ENCODE measurements at places on chromosomes 5 and 9.
A peak's percentile ranks its signal among the peaks of the same experiment; 100 is the strongest.

DNA sequence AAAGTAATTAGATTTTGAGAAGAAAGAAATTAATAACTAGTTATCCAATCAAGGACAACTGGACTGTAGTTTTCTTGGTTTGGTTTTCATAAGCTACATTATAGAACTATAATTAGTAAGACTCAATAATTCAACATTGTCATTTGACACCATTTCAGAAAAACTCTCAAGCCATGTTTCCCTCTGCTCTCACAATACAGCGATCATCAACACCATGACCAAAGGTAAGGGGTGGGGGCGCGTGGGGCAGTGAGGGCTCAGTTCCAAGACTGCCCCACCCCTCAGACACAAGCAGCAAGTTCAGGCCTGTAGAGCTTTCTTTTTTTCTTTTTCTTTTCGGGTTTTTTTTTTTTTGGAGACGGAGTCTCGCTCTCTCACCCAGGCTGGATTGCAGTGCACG, 6.4 kb downstream of the CMBL start:
- no peak for DNase-seq

DNA sequence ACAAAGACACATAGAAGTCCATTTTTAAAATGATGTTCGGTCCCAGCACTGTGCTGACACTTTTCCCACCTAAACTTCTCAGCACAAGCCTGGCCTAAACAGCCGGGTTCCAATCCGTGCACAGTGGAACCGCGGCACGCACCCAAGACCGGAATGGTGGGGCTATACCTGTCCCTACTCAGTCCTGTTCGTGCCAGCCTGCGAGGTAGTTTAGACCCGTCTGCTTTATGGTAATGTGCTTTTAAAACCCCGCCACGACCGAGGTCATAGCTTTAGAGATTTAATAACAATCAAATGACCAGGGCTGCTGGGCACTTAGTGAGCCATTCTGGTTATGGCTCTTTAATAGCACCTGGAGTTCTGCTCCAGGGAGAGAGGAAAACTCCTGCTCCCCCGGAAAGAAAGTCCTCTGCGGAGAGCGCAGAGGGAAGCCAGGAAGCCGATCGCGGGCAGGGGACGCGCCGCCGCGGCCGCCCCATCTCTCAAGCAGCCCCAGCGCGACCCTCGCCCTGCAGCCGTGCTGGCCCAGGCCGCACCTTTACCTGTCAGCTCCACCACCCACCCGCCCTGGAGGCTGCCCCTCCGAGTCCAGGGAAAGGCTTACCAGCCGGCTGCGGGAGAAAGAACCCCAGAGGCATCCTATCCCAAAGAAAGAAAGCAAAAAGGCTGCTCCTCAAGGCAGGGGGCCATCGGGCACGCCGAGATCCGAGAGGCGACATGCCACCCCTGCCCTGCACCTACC, 511 bp downstream of the ARL15 start:
- peak; percentile 8 for DNase-seq

- no peak for DNase-seq
Measured at GRCh38 chr9:22446589-22446949, at the start of gene DMRTA1. TSS of gene DMRTA1 (plus strand) at chr9:22446824. CDS start at chr9:22447066, 242 bp downstream.

DNA sequence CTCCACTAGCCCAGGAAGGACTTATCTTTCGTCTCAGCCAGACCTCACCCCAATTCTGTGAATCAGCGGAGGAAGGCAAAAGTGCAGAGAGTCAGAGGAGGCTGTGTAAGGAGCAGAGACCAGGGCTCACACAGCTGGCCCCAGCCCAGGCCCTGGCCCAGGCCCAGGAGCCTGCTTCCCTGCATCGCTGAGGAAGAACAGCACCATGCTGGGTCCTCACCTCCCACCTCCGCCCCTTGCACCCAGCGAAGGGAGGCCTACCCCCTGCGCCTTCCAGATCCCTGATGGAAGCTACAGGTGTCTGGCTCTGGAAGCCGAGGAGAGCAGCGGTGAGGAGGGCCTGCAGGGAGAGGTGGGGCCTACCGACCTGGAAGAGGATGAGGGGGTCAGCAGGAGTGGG, 22.3 kb upstream of the SYNPO start:
- DNase-seq: no peak

DNA sequence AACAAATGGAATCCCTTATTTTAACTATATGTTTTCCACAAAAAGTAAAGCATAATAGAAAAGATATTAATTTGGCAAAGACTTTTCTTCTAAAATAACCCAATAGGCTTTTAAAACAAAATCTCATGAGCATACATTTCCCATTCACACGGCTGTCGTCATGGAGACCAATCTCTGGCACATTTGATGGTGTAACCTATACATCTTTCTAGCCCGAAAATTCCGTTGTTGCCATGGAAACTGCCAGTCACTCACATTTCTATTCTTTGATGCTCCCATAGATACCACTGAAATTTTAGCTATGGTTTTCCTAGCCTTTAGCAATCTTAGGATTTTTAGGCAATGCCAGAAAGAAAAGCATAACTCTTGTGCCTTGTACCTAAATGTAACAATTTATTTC, 262.9 kb upstream of the TRPM3 start:
- no peak for DNase-seq

DNA sequence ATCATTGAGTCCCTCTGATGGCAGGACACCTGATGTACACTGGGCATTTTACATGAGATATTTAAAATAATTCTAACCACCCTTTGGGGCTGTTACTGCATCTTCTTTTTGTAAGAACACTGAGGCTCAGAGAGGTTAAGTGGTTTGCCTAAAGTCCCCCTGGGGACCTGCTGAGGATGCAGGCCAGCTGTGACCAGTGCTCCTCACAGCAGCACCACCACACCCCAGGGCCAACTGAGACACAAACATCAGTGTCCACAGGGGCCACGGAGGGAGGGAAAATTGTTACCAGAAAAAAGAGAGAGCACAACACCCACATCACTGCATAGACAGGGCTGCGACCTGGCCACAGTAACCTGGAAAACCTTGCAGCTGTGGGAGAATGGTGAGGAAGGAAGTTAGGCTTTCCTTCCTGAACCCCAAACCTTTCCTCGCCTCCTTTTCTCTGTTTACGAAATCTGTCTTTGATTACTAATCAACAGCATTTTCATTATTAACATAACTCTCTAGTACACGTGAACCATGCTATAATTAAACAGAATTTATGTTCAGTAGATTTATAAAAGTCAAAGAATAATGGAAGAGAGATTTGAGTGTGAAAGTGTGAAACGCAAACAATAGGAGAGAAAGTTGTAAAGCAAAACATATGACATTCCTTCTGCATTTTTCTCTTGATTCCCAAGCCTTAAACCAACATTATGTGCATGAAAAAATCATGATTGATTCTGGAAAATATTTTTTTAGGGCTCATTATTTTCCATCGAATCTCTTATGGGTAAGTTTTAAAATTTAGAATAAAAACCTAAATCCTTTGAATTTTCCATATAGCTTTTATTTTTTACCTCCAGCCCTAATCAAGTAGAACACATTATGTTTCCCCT, 228.1 kb upstream of the DAPK1 start:
- DNase-seq: no peak

DNA sequence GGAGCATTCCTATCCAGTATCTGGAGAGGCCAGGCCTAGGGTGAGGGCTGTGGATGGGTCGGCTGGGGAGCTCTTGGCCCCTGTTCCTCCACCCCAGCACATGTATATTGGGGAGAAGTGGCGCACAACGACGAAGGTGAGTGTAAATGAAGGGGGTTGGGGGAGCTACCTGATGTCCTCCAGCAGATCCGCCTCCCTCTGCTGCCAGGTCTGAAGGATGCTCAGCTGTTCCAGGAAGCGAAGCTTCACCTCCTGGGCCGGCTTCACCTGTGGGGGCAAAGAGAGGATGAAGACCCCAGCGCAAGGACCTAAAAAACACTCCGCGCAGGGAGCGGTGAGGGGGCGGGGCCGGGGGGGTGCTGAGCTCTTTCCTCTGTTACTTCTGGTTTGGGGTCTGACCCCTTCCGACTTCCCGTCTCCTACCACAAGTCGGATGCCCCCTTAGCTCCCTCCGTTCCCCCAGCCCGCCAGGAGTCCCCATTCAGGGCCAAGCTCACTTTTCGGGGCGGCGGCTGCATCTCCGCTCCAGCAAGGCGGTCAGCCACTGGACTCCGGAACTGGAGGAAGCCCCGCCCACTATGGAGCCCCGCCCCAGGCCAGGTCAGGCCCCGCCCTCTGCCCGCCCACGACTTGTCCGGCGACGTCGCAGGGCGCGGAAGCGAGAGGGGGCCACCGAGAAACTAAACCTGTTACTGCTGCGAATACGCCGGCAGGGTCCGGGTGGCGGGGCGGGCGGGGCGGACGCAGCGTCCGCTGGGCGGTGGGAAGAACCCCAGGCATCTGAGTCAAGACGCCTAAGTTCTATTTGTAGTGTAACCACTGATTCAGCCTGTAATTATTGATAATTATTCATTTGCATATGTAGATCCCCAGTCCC, at the start of gene FCHSD1:
TSS of gene FCHSD1 (minus strand) at position 568 of the 877 bp plus-strand sequence. CDS start at position 518, 50 bp downstream.
- peak; percentile 70 for DNase-seq
